ENCODE measurements at places on chromosomes 2 and 18.
A peak's percentile ranks its signal among the peaks of the same experiment; 100 is the strongest.

GRCh38 chr2:222730366-222730999 lies 59.0 kb downstream of the MOGAT1 start:
- DNase-seq, result no peak

GRCh38 chr18:36247036-36247435 lies 50.5 kb upstream of the FHOD3 start:
- DNase-seq, result peak; percentile 68

GRCh38 chr2:45276914-45277313 lies 267.7 kb upstream of the SIX2 start:
- no peak for DNase-seq

- peak; percentile 81 for DNase-seq
These were observed 144.9 kb upstream of the HAAO start for GRCh38 chr2:42937171-42937875.

DNA sequence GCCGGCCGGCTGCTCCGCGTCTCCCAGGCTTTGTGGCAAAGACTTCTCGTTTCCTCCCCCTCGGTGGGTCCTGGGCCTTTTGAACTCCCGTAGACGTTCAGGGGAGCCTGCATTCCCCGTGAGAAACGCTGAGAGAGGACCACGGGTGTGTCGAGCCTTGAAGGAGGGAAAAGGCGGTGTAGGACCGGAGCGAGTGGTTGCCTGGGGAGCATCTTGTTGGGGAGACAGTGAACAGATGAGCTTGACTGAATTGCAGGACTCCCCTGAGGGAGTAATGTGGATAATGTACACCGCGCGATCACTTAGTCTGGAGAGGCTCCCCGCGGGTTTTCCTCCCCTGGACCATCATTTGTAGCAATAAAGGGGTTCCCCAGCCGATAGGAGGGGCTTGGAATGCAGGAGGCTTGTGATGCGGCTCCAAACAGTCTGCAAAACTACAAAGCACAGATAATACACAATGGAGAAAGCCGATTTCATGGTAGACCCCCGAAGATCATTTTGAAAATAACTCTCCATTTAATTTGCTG lies 769 bp downstream of the ALMS1 start:
- DNase-seq, result no peak

DNA sequence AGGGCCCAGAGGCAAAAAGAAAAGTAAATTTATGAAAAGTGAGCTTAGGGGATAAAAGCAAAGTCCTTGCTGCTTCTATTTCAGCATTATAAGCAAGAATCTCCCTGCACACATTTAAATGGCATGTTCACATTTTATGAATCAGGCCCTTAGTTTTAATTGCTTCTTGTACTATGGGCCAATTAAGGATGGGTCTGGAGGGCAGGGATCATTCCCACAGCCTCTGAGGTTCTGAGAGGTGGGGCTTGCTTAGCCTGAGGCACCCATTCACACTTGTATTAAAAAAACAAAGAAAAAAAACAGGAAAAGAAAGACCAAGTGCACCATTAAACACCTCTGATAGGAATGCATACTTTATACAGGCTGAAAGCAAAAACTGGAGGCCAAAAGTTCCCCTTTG lies 565.1 kb downstream of the BCL11A start:
- no peak for DNase-seq

- DNase-seq, result no peak
These were observed 79.0 kb downstream of the SLC66A3 start for GRCh38 chr2:11234309-11234708.

DNA sequence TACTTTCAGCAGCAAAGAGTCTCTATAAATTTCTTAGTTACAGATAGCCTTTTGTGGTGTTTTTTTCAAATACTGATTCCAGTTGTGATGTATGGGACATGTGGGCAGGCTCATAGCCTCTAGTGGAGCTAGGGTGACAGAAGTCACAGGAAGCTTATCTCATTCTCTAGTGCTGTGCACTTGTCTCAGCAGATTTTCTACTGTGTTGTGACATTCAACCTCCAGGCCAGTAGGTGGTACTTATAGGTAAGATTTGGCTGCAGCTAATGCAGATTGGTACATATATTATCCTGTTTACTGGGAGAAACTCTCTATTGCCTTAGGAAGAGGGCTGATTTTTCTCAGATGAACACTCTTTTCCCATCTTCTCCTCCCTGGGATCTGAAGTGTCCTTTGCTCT lies 176.2 kb downstream of the CALCRL start:
- DNase-seq, result peak; percentile 13

- DNase-seq, result no peak
These were observed 567.0 kb upstream of the ZEB2 start for GRCh38 chr2:145086910-145087309.

DNA sequence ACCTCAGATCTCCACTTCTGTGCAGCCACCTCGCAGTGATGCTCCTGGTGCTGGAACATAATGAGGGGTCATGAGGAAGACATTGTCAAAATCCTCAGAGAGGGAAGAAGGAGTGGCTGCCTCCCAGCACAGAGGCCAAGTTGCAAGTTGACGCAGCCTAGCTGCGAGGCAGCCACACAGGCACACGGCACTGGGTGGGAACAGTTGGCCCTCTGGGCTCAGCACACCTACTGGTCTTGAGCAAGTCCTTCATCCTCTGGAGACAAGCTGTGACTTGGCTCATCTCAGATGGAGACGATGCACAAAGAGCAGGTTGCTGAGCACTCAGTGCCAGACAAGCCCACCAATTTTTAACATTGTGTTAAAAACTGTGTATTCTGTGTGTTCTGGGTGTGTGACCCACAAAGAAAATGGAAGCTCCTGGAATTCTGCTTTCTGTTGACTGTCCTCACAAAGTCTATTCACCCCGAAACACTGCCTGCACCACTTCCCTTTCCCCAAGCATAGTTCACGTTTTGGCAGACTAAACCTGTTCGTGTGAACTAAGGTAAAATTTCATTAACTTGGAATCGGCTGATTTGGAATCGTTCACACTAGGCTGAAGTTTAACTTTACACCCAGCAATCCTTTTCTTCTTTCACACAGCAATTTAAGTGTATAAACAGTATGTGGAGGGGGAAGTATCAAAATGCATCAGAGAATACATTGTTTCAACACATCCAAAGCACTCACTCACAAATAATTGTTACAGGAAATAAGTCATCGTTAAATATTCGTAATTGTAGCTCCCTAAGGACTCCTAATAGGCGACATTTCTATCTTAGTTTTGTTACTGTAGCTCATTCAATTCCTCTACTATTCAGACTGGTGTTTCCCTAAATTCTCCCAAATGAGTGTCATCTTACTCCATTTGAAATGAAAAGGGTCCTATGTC lies 266.6 kb upstream of the ID2 start:
- no peak for DNase-seq

- no peak for DNase-seq
These were observed 121.5 kb upstream of the CDCA7 start for GRCh38 chr2:173232956-173233744.

- peak; percentile 85 for DNase-seq
These were observed 48.2 kb downstream of the CRIM1 start for GRCh38 chr2:36403675-36404230.

- DNase-seq, result peak; percentile 72
These were observed 14.2 kb downstream of the SPEG start for GRCh38 chr2:219448776-219449341.

DNA sequence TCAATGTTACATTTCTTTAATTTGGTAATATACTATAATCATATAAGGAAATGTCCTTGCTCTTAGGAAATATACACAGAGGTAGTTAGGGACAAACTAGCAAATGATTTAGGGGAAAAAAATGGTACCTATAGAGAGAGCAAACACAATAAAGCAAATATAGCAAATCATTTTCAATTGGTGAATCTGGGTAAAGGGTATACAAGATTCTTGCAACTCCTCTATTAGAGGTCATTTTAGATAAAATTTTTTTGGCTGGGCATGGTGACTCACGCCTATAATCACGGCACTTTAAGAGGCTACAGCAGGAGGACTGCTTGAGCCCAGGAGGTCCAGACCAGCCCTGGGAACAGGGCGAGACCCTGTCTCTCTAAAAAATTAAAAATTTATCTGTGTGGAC lies 44.4 kb downstream of the STRN start:
- DNase-seq, result no peak

- DNase-seq, result no peak
These were observed 62.5 kb downstream of the GORASP2 start for GRCh38 chr2:170991398-170992182.

DNA sequence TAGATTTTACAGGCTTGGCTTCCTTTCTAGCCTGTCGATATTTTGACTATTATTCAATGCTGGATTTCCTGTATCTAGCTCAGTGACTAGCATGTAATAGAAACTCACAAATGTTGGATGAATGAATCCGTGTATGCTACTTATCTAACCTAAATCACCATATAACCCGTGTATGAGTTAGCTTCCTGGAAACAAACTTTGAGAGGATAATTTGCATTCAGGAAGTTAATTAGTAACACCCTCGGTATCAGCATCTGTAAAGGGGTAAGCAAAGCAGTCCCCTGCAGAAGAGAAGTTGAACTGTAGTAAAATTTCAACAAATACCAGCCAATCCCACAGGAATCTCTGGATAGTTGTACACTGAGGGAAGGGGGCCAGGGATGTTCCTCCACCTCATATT lies 269.4 kb upstream of the LRATD1 start:
- DNase-seq, result no peak

DNA sequence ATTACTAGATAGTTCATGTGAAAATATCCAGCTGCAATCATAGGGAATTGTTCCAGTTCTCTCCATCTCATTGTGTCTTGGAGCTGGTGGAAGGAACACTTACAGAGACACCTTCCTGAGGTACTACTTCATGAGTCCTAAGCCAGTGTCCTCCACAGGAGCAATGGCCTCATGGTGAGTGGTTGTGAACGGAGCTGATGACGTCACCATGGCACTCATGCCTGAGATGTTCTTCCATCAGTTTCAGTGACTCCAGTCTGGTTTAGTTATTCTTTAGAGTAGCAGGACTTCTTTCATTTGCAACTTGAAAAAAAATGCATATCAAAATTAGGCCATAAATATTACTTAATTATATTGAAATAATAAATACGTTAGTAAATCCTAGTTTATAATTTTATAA lies 418.6 kb downstream of the ZNF521 start:
- DNase-seq, result no peak

- DNase-seq, result no peak
These were observed 266.4 kb upstream of the ETAA1 start for GRCh38 chr2:67130531-67131256.

- DNase-seq, result no peak
These were observed 66.3 kb downstream of the SIGLEC15 start for GRCh38 chr18:45891806-45892205.

GRCh38 chr2:144324446-144325045 lies 195.4 kb downstream of the ZEB2 start:
- peak; percentile 32 for DNase-seq

DNA sequence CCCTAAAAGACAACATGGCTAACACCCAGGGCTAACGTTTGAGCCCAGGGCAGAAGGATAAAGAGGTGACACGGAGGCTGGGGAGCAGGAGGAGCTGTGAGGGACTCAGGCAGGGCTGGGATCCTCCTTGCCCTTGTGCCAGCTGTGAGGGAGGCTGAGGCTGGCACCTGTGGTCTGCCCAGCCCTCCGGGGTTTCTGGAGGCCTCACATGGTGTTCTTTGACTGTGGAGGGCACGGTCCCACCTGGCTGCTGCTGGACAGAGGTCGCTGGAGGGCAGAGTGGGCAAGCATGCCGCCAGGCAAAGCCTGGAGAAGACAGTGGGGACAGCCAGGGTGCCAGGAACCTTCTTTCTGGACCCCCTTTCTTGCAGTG lies 26.8 kb upstream of the CNNM3 start:
- DNase-seq, result no peak
